ENCODE measurements at places on chromosomes 16 and 17. TPM values are rescaled to one million over a fixed set of nuclear protein-coding genes. Genes with fewer than 3 reads are reported as not detected.

GRCh38 chr16:4182581-4183236 lies 59.2 kb downstream of the SRL start:
- no peak for DNase-seq

WNT9B gene
- not detected for total RNA-seq

ODAD4 gene
- total RNA-seq: 0.13 TPM

C1QTNF1 gene
- total RNA-seq: 20.2 TPM
